ENCODE measurements at places on chromosomes 16 and 17.

DNA sequence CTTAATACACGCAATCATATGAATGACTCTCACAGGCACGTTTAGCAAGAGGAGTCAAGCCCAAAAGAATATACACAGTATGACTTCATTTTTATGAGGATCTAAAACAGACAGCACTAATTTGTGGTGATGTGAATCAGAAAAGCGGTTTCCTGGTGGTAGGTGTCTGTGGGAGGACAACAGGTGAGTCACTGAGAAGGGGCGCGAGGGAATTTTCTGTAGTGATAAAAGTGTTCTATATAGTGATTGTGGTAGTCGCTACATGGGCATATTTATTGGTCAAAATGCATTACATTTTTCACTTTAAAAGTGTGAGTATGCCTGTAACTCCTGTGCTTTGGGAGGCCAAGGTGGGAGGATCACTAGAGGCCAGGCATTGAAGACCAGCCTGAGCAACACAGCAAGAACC lies 7.6 kb upstream of the TNRC6A start:
- DNase-seq: no peak

GRCh38 chr17:72021417-72022041 lies 99.3 kb upstream of the SOX9 start:
- no peak for DNase-seq

GRCh38 chr17:59837308-59838051 lies 55.3 kb downstream of the TUBD1 start:
- peak; percentile 83 for DNase-seq

GRCh38 chr17:74465378-74466110 lies 890 bp upstream of the CD300A start:
- DNase-seq: no peak

DNA sequence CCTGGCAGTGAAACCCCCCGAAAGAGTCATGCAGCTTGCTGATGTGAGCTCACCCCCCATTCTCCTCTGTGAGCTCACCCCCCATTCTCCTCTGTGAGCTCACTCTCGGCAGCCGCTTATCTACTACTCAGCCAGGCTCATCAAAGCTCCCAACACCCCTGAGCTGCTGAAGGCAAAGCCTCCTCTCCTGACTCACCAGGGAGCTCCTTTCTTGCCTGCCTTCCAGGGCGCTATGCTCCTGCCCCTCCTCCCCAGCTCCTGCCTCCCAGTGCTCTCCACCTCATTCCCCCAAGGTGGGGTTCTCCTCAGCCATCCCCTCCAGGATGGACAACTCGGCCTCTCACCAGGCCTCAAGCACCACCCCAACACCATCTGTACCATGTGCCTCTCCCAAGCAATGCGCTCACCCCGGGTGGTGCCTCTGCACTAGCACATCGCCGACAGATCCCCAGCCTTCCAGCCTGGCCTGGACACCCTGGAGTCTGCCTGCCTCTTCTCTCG lies 27.7 kb upstream of the FAAP100 start:
- DNase-seq: no peak

DNA sequence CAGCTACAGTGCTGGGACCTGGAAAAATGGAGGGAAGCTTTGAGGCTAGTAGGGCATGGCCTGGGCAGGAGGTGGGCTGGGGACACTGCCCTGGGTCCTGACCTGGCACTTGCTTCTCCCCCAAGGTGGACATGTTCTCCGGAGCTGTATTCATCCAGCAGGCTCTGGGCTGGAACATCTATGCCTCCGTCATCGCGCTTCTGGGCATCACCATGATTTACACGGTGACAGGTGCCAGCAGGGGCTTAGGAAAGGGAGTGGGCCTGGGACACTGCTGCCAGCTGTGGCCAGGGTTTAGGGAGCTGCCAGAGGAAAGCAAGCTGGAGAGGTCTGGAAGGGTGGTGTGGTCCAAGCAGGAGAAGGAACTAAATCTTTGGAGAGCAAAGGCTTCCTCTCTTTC lies 3.1 kb downstream of the SLC5A2 start:
- no peak for DNase-seq

DNA sequence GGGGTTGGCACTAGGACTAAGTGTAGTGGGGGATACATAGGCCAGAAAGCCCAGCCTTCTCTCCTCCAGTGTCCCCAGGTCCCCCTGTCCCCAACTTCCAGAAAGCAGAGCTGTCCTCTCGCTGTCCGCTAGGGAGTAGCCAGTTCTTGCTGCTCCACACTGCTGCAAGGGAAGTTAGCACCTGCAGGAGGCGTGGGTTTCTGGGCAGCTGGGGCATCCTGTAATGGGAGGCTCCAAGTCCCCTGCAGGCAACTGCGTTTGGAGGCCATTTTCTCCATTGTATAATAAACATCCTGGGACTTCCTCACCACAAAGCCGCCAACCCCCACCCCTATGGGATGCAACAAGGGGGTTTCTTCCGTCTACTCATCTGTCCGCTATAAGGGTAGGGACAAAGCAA lies 1.7 kb downstream of the RPRML start:
- DNase-seq: peak; percentile 19

DNA sequence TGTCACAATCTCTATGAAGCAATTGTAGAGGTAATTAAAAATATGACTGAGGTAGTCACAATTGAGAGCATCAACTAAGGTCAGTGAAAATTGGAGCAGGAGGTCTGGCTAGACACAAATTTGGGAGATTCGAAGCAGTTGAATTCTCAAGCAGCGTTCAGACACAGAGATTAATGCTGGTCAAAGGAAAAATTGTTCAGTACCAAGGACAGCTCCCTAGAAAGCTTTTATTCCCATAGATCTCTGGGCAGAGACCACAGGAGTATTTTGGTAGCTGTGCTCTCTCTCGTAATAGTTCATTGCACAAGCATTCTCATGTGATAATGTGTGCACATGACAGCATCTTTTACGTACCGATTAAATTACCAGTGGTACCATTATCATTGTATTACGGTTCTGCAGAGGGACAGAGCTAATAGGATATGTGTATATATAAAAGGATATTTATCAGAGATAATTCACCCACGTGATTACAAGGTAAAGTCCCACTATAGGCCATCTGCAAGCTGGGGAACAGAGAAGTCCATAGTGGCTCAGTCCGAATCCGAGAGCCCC lies 387.5 kb upstream of the HSBP1 start:
- DNase-seq: no peak

DNA sequence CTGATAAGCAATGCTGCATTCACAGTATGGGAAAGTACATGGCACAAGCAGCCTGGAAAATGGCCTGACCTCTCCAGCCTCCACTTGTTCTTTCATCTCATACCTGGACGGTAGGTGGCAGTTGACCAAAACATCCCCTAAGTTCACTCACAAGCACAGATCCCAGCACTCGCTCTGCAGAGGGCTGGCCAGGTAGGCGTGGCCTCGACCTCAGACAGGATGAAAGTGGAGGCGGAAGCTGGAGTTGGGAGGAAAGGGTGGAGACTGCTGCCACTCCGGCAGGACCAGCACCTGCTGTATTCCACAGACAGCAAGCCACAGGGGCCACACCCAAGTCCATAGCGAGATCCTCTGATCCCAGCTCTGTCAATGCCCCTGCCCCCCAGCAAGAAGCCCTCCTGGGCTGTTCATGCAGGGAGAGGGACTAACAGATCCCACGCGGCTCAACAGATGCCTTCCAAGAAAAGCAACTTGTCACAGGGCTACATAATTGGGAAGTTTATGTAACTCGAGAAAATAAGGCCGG lies 31.3 kb downstream of the ZCCHC14 start:
- peak; percentile 93 for DNase-seq

GRCh38 chr17:8285270-8286181 lies 2.9 kb upstream of the RANGRF start:
- no peak for DNase-seq

GRCh38 chr16:11254913-11255736 lies 879 bp downstream of the SOCS1 start:
- peak; percentile 60 for DNase-seq

DNA sequence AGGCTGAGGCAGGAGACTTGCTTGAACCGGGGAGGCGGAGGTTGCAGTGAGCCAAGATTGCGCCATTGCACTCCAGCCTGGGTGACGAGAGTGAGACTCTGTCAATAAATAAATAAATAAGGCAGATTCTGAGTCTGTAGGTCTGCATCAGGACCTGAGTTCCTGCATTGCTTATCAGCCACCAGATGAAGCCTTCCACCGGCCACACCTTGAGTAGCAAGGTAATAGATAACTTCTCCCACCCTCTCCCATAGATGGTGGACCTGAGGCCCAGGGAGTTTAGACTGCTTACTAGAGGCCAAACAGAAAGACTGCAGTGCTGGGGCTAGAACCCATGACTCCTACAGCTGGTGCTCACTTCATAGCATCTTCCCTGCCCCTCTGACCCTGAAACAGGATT lies 22.1 kb downstream of the ZP2 start:
- DNase-seq: no peak

DNA sequence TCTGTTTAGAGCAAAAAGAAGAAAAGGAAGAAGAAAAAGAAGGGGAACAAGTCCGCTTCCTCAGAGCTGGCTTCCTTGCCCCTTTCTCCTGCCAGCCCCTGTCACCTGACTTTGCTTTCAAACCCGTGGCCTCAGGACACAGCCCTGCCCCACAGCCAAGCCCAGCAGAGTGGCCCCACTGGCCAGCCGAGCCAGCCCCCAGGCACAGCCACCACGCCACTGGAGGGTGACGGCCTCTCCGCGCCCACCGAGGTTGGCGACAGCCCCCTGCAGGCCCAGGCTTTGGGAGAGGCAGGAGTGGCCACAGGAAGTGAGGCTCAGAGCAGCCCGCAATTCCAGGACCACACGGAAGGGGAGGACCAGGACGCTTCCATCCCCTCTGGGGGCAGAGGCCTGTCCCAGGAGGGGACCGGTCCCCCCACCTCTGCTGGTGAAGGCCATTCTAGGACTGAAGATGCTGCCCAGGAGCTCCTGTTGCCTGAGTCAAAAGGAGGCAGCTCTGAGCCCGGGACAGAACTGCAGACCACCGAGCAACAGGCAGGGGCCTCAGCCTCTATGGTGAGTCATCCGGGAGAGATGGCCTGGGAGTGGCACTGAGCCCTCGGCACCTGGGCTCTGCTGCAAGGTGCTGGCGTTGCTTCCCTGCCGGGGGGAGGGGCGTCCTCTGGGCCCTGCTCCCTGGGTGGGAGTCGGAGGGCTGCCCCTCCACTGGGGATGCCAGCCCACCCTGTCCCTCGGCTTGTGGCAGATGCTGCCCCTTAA lies 27.3 kb downstream of the RNF213 start:
- no peak for DNase-seq

GRCh38 chr17:56440419-56440818 lies 153.1 kb upstream of the NOG start:
- no peak for DNase-seq

DNA sequence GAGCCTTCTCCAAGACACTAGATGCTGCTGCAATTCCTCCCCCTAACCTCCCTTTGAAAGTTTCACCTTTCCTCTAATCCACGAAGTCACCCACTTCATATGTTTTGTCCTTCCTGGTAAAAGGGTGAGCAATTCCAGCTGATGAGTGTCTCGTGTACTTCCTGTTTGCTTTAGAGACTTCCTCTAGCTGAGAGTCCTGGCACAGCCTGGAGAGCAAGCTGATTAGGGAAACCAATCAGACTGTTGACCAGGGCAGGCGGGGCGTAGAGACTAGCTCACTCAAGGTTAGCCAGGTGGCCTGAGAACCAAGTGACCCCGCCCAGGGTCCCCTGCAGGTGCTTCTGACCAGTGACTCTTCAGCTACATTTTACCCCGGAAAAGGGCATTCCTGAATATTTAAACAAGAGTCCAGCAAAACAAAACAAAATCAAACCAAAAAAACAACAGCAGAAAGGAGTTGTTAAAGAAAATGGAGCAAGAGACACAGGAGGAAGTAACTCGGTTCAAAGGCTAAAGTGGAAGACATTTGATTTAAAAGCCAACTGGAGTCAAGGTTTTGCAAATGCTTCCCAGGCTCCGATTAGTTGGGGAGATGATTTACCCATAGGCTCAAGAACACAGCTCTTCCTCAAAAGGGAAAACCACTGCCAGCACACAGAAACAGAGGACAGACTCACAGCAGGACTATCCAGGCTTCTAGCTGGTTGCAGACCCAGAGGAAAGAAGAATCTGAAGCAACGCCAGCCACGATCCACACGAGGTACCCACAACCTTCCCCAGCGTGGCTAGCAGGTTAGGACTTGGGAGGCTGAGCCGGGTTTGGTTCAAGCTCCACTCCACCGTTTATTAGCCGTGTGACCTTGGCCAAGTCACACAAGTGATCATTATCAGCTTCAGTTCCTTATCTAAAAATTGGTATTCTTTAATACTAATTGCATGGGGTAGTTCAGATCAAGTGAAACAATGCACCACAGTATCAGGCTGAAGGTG lies 13.4 kb downstream of the HSPB9 start:
- DNase-seq: peak; percentile 85

DNA sequence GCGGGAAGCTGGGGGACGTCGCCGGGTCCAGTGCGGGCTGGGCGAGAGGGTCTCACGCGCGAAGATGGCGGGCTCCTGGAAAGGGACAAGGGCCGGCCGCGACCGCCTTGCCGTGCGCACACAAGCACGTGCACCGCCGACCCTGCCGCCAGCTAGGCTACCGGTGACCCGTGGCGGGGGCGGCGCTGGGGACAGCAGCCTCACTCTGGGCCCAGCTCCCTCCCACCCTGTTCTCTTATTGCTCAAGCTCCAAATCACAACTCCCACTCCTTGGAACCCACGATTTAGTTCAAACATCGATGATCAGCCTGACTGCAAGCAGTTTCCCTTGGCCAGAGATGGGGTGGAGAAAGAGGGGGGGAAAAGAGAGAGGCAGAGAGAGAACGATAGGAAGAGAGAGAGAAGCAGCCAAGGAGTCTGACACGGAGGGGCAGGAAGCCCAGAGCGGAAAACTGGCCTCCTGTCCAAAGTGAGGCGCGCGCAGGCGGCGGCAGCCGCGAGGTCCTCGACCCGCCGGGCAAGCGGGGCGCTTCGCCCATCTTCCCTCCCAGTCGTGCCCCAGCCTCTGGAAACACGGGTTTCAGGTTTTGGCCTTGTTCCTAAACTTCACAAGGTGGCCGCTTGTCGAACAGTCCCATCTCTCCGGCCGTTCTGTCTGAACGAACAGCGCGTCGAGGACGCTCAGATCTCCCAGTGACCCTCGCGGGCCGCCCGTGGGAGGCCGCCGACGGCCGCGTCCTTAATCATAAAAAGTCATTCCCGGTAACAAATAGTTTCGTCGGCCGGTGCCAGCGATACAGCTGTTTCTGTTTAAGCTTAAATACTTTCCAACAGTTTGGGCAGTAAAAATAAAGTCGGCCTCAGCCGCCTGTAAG lies 1.7 kb upstream of the CBX8 start:
- no peak for DNase-seq

DNA sequence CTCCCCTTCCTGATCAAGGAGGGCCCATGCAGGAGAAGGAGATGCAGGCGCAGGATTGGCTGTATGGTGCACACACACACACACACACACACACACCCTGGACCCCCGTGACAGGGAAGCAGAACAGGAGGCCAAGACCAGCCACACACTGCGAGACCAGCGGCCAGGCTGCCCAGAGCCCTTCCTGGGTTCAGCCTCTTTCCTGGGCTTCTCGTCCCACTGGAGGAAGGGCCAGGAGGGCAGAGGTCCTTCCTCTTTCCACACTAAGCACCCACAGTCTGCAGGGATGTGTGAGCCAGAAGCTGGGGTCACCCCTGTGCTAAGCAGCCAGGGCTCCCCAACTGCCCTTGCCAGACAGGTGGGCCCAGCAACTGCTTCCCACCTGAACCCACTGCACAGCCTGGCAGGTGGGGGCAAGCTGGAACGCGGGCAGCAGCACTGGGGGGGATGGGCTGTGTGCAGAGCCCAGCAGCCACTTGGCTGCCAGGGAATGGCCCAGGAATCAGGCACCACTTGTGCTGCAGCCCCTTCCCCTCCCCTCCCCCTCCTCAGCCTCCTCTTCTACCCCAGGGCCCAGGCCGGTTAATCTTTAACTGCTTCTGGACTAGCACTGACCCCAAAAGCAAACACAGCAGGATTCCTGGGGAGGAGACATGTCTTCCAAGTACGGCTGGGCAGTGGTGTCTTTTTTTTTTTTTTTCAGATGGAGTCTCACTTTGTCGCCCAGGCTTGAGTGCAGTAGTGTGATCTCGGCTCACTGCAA lies 44.6 kb upstream of the SLC38A10 start:
- peak; percentile 50 for DNase-seq

All from transverse colon (tissue), 4 donors.